LHCN-M2 (cell line): ENCODE measurements at places on chromosomes 5 and 9. TPM values are rescaled to one million over a fixed set of nuclear protein-coding genes. Genes with fewer than 3 reads are reported as not detected.

DNA sequence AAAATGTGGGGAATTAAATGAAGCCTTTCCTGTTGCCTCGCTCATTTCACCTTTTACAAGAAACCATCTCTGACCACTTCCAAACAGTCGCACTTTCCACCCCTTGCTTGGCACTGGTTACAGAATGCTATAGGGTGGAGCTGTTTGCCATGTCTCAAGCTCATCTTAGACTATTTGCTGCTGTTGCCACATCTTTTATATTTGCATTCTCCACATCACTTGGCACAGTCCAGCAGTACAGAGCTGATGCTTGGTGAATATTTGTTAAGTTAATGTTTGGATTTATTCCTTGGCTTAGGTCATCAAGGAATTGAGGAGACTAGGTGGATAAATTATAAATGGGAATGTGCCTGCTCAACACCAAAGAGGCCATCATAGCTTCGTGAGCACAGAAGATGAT is 53.2 kb downstream of the GNA14 start:
- DNase-seq: no peak

- DNase-seq: peak; percentile 39
Measured at GRCh38 chr5:61881821-61882487, 424.1 kb upstream of the KIF2A start.

GRCh38 chr5:68441309-68442073 is 225.9 kb downstream of the PIK3R1 start:
- no peak for DNase-seq

DNA sequence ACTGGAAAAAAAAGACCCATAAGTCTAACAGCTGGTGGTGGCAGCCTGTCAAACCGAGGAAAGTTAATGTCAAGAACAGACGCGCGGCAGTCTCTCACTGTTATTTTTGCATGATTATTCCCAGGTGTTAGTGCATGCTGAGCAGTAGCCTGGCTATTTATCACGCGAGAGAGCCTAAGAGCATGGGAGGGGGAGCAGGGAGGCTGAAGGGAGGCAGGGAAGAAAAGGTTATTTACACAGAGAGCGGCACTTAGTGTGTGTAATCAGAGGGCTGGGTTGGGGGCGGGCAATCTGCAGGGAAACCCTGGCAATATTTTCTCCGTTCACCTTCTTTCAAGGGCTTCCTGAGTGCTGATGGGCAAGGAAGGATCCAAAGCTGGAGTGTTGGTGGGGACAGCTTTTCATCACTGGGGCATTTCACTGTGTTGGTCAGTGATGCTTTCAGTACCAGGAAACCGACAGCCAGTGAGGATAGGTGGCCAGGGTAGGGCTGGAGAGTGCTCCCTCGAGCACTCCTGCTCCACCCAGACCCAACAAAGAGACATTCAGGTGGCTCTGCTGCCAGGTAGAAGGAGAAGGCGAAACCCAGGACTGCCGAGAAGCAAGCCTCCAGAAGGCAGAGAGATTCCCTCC is 39.6 kb downstream of the ZNF608 start:
- DNase-seq: peak; percentile 27

GRCh38 chr9:121942866-121943382 is 150.2 kb downstream of the TTLL11 start:
- DNase-seq: no peak

DNA sequence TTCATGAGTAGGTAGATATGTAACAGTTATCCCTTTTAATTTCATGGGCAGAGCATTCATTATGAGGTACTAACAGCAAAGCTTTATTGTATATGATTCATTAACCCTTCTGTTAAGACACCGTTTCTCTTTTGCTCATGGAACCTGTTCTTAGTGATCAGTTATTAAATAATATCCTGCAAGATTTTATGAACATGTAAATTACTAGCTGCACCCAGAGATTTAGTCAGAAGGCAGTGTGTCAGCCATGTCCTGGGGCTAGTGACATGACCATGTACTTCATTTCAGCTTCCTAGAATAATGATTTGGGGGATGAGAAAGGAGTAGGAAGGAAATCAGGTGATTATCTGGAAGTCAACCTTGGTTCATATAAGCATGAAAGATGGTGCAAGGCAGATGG is 7.0 kb downstream of the MAST4 start:
- DNase-seq: no peak

- DNase-seq: no peak
Measured at GRCh38 chr5:25056836-25057235, 412.1 kb upstream of the CDH10 start.

Gene NOTCH1
- 9.1 and 10.8 TPM in 2 replicates for total RNA-seq

Gene LIX1
- total RNA-seq: not detected in 2 replicates

Gene CCDC183
- total RNA-seq: 1.4 TPM in 1 of 2 replicates, not detected in the other

Gene SLC27A6
- not detected in 2 replicates for total RNA-seq

Gene KIF4B
- total RNA-seq: 0.06 TPM in 2 replicates

Gene DBN1
- 210 and 233 TPM in 2 replicates for total RNA-seq
